ENCODE measurements at places on chromosomes 12 and 14.

DNA sequence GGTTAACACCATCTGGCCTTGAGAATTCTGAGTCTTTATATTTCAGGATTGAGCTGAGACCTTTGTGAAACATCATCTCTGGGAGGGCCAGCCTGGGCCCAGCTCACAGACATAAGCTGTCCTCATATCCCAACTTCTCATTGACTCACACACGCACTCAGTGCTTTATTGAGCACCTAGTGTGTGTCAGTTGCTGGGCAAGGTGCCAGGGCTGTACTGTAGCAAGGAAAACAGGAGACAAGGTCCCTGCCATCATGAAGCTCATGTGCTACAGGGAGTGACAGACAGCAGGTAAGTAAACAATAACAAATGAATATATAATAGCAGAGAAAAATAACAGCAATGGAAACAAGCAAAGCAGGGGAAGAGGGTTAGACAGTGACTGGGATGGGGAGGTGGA, 30.5 kb upstream of the CCDC63 start:
- DNase-seq = no peak

- no peak for DNase-seq
Measured at GRCh38 chr14:102461490-102462338, 47.9 kb downstream of the ANKRD9 start.

DNA sequence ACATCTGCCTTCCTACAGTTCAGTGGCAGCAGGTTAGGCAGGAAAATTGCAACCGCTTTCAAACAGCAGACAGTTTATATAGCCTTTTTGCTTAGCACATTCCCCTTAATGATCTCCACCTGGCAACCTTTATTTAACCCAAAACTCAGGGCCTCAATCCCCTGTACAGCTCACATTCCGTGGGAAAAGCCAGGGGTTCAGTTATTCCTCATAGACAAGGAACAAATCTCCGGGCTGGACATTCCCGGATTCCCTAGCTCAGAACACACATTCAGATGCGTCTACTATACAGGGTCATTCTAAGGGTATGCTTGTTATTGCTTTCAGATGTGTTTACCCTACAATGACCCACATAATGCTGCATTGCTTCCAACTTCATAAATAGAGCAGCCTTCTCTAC, 73.8 kb upstream of the DCN start:
- no peak for DNase-seq

GRCh38 chr12:1518591-1519516, 75.5 kb downstream of the FBXL14 start:
- DNase-seq = no peak

DNA sequence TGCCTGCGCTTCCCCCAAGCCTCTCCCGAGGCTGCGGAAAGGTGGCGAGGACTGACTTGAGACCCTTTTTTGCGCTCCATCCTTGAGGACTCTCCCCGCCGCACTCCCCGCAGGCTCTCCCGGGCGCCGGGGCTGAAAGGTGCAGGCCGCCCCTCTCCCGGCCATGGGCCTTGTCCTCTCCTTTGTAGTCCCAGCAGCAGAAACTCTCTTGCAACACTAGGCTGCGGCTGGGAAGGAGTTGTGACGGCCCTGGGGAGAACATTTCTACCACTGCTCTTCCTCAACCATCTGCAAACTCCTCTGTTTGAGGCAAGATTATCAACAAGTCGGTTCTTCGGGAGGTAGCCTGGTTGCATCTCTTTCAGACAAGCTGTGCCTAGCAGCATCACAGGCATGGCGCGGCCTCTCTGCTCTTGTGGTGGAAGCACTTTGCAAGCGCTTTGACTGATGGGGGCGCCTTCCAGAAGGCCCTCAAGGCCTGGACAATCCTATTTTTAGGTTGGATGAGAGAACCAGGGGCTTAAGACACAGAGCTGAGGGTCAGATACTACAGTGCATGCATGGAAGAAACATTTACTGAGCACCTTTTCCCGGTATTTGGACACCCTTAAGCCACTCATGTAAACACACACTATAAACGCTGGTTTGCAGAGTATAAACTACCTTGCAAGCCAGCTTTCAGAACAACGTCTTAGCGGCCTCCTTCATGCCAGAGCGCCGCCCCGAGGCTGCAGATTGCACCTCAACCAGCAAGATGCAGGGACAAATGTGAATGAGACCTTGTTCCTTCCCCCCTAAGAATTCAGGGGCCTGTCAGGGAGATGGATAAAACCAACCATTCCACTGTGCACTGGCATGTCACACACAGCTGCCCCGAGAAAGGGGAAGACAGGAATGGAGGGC, 1.2 kb upstream of the PRIMA1 start:
- no peak for DNase-seq

DNA sequence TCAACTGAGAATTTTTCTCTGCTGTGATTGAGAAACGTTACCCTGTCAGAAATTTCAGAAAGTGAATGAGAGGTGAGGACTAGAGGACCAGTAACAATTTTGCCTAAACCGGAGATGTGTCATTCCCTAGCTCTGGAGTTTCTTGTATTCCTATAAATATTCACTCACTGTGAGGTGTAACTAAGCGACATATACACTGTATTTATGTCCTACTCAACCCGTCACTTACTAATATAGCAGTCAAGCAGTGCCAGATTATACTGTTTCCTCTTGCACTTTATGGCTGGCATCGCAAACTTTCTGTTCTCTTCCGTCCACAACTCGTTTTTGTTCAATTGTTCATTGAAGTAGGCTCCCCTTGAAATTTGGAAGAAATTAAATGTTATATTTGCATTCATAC, 192.9 kb downstream of the NOVA1 start:
- no peak for DNase-seq

GRCh38 chr14:74984236-74985027, 18.3 kb upstream of the EIF2B2 start:
- no peak for DNase-seq

DNA sequence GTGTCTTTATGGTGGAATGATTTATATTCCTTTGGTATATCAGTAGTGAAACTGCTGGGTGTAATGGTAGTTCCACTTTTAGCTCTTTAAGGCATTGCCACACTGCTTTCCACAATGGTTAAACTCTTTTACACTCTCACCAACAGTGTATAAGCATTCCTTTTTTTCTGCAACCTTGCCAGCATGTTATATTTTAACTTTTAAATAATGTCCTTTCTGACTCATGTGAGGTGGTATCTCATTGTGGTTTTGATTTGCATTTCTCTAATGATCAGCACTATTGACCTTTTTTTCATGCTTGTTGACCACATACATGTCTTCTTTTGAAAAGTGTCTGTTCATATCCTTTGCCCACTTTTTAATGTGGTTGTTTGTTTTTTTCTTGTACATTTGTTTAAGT, 142.5 kb downstream of the MSRB3 start:
- no peak for DNase-seq

- no peak for DNase-seq
Measured at GRCh38 chr12:113089839-113090238, 33.3 kb downstream of the DTX1 start.

DNA sequence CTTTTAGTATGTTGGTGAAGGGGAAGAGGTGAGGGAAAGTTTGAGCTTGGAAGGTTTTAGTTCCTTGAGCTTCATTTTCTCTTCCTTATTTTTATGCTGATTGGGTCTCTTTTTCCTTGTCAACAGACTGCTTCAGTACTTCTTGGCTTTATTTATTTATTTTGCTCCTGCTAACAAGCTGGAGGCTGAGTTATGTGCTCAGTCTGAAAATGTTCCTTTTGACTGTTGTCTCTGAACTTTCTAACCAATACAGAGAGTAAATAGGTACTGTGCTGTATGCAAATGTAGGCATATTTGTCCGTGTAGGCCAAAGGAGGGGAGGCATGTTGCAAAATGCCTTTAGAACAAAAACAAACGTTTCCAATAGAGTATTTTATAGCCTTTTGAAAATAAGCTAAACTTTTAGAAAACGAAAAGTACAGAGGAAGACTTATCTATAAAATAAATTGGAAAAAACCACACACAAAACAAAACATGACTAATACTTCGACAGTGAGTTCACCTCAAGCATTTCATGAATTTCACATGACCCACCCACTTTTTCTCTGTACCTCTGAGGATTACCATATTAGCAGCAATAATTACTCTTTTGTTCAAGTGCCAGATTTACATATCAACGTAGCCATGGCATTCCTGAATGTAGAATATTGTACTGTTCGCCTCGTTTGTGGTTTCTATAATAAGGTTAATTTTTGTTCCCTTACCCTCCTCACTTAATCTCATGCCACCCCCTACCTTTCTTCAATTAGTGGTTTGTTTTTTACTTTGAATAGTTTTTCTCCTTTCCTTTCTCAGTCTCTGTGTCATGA, 4.7 kb upstream of the CREBL2 start:
- DNase-seq = no peak

GRCh38 chr14:78970677-78971076, 800.5 kb downstream of the NRXN3 start:
- DNase-seq = no peak

GRCh38 chr14:54338696-54339317, 58.0 kb upstream of the CDKN3 start:
- no peak for DNase-seq

DNA sequence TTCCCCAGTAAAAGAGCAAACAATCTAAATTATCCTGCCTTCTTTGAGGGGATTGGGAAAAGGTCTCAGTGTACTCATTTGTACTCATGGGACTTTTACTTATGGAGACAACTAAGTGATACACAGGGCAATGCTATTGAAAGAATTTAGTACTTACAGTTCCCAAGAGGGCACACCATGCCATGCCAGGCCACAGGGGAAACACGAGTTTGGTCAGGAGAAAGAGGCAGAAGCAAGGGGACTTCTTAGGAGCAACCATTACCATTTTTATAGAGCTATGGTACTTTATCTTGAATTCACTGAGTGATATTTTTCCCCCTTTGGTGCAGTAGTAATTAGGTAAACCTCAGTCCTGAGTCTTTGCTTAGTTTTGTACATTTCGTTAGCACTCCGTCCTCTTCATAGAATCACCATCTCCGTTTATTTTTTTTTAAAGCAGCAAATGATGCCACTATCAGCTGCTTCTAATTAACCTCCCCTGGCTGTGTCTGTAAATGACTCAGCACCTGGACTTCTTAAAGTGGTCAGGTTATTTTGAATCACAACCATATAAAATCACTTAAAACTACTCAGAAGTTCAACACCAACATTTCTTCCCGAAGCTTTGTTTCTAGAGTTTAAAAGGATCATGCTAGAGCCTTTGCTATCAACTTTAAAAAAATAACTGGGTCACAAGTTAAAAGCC, 5.9 kb upstream of the WASHC3 start:
- no peak for DNase-seq

DNA sequence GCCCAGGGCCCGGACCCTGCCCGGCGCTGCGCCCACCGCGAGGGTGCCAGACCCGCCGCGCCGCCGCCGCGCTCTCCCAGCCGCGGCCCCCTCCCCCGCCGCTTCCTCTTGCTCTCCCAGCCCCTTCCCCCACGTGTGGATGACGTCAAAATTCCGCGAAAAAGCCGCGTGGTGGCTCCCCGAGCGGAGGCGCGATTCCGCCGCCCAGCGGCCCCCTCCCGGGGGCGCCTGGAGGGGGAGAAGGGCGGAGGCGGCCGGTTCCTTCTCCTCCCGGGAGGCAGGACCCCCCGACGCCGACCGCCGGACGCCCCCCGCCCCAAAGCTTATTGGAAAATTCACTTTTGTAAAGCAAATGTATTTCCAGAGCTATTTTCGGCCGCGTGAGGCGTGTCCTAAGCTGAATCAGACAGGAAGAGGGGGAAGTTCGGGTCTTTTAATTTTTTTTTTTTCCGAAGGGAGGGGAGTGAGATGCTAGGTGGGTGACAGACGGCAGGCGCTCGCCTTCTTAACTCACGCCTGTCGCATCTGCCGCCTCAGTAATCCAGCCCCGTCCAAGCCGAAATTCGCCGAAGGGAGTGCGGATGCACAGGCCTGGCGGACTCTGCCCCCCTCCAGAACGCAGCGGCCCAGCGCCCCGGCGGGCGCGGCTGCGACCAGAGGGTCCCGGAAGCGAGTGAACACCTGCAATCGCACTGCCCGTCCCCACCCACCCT, 4.1 kb upstream of the CCND2 start:
- no peak for DNase-seq

- DNase-seq = no peak
Measured at GRCh38 chr12:131082290-131083194, 128.8 kb downstream of the ADGRD1 start.

DNA sequence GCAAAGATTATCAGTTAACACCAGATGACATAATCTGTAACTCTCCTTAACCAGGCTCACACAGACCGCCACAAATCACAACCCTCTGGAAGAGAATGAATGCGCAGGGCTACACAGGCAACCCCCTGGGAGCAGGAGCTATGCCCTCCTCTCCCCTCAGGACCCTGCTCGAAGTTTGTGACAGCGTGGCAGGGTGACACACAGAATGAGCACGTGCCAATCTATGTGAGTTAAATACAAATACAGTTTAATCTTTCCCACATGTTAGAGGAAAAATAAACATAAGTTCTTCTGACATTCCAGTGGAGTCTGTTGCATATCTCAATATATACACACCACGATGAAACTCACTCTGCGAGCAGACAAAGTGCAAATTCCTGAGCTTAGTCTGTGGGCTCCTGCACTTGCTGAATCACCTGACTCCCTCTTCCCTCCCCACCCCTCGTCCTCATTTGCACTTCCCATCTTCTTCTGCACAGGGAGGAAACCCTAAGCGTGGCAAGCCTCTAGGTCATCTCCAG, 37.6 kb downstream of the BCAT1 start:
- DNase-seq = no peak

DNA sequence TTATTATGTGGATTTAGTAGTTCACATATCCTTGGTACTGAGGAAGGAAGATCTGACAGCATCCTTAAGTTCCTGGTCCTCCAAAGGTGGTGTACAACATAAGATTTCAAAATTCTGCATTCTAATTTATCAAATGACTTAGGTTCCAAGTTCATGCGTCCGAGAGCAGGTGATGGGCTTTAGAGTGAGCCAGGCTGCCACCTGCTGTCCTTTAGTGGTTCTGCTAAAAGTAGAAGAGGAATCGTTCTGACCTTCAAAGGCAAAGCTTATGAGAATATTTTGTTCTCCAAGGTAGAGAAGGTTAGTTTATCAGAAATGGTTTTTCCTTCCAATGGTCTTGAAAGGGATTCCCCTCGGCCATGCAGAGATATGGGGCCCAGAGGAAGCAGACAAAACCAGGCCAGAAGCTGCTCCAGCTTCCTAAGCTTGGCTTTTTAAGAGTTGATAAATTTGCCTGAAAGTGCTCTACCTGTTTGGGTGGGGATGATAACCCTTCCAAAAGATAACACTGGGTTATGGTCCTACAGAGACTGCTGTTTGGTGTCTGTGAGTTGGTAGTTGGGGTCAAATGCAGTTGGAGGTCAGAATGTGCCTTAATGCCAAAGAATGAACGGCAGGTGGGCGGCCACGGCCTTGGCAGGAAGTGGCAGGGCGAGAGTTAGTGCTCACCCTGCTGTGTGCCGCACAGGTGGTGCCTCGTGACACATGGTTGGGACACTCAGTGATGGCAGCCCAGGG, 29.1 kb upstream of the LRTM2 start:
- DNase-seq = no peak

GRCh38 chr14:77616133-77616453, 344 bp downstream of the SPTLC2 start:
- no peak for DNase-seq

- DNase-seq = no peak
Measured at GRCh38 chr14:99387880-99388279, 92.8 kb downstream of the SETD3 start.

DNA sequence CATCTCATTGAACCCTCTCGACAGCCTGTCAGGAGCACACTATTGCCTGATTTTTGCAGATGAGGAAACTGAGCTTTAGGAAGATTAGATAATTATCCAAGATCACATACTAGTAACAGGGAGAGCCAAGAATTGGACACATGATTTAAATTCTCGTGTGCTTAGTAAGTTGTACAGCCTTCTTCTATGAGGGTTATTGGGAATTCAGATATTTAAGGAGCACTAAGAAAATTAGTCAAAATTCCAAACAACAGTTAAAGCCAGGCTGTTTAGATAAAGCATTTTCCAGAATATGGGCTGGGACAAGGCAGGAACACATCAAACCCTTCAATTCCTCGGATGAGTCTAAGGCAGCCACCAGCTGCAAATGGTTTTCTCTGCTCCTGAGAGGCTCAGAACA, 148.8 kb downstream of the TMEM30B start:
- no peak for DNase-seq

Measured in esophagus squamous epithelium (tissue), 5 donors.